ENCODE measurements at places on chromosomes 13 and 19. TPM values are rescaled to one million over a fixed set of nuclear protein-coding genes. Genes with fewer than 3 reads are reported as not detected.

The ZNF649 gene
- total RNA-seq = 1.8 TPM

The STK11 gene
- 101 TPM for total RNA-seq

GRCh38 chr13:44311011-44311780 is 62.4 kb upstream of the SERP2 start:
- DNase-seq = peak; percentile 31

DNA sequence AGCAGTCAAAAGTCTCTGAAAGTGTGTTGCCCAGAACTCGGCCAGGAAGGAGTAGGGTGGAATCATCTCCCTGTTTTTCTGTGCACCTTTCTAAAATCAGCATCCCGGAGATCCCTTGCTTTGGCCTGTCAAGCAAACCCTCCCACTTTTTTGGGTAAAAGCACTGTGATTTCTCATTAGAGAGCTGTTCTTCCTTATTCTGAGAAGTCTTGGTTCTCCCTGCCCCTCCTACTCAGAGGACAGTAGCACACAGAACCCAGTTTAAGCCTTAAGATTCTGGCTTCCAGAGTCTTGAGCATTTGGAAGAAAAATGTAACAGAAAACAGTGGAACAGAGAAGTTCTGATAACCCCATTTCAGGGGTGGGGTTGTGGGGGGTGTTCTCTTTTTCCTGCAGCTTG is 52.6 kb upstream of the KATNAL1 start:
- no peak for DNase-seq

- no peak for DNase-seq
These were observed 46.0 kb downstream of the PTPRS start for GRCh38 chr19:5294403-5295160.

DNA sequence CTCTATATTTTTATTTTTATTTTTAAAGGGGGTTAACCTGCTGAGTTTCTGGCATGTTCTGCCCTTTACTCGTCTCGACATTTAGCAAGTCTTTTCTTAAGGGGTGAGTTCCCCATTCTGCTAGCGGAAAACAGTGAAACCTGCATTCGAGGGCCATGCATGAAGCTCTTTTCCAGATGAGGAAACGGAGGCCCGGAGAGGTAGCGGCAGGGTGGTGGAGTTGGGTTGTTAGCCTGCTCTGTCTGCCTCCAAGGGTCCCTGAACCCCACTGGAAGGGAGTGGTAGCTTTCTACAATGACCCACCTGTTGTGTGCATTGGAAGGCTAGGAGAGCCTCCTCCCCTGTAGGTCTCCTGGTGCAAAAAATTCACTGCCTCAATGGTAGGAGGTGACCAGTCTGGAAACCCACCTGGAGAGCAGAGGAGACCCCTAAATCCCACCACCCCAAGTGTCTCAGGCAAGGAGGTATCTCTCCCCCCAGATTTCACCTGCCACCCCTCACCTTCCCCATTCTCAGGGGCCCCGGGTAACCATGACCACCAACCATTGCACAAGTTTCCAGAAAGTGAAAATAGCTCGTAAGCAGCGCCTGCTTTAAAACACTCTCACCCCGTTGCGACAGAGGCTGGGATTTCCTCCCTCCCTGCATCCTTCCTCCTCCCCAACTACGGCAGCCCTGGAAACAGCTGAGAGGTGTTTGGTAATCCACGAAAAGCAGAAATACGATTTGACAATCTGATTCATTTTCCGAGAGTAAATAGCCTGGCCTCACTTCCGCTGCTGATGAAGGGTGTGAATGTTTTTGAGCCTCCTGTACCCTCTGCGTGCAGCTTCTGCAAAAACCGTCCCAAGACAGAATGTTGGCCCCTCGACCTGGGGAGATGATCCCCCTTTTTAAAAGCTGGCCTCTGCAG is 3.5 kb downstream of the KLF2 start:
- no peak for DNase-seq

- no peak for DNase-seq
These were observed 34.6 kb downstream of the CEBPA start for GRCh38 chr19:33267706-33268105.

GRCh38 chr13:72379581-72379980 is 347.8 kb downstream of the MZT1 start:
- DNase-seq = no peak

DNA sequence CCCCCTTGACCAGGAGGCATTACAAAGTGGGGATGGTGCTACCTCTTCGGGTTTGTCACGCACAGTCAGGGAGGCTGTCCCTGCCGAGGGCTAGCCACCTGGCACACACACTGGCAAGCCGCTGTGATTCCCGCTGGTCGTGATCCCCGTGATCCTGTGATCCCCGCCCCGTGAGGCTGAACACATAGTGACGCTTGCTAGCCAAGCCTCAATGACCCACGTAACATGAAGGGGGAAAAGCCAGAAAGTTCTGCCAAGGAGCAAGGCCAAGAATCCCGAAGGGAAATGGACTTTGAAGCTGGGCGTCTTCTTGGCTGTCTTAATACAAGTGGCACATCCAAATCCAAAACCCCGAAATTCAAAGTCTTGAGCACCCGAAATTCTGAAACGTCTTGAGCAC is 13.7 kb downstream of the LDLR start:
- DNase-seq = no peak

DNA sequence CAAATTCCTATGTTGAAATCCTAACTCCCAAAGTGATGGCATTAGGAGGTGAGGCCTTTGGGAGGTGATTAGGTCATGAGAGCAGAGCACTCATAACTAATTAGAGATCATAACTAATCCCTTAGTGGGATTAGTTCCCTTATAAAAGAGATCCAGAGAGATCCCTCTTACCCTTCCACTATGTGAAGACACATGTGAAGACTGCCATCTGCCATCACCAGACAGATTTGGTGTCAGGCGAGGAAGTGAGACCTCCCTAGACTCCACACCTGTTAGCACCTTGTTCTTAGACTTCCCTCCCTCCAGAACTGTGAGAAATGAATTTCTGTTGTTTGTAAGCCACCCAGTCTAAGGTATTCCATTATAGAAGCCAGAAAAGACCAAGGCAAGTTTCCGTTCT is 112.2 kb downstream of the NDFIP2 start:
- no peak for DNase-seq
